Heart right ventricle (tissue), 16 donors: ENCODE measurements at places on chromosomes 3 and 15. TPM values are rescaled to one million over a fixed set of nuclear protein-coding genes. Genes with fewer than 3 reads are reported as not detected.

DNA sequence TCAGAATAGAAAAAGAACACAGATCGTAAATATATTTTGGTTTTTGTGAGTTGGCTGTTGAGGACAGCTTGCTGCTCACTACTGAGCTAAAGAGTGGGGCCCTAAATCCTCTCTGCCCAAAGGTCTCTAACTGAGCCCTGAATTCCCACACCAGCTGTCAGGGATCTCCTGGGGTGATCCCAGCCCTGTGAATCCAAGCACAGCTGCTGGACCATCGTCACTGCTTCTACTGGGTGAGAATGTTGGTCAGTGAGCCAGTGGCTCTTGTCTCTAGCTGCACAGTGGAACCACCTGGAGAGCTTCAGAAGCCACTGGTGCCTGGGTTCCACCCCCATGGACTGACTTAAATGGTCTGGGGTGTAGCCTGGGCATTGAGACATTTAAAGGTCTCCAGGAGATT is 90.5 kb upstream of the IL12A start:
- no peak for DNase-seq

DNA sequence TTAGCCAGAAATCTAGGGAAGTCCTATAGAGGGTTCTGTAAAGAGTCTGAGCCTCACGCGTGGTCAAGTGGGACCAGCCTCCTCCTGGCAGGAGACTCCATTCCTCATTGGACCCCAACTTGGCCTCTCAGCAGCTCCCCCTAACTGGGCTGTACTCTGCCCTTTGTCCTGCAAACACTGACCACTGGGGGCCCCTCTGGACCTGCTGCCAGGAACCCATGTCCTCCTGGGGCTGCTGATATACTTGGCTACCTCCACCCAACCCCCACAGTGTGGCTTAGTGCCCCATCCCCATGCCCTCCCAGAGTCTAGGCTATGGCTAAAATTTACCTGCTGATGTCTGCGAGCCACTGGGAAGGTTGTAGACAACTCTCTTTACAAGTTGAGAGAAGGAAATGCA is 62.7 kb downstream of the UBP1 start:
- DNase-seq = no peak

GRCh38 chr15:76903251-76903681 is 1.9 kb downstream of the SCAPER start:
- DNase-seq = no peak

- no peak for DNase-seq
Measured at GRCh38 chr3:89955156-89955555, 847.7 kb downstream of the EPHA3 start.

DNA sequence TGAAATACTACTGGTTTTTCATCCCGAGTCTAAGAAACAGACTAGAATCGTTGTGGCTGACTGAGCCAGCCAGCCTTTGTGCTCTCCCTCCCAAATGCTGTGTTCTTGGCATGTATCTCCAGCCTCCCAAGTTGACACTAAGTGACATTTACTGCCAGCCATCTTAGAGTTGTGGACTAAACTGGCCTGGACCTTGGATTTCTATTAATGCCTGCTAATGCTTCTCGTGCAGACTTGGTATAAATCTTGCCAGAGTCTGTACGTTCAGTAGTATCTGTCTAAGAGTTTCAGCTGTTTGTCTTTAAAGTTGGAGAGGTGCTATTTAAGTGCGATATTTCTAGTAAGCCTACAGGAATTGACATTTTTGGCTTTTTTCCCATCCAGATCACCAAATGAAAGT is 166.6 kb upstream of the BHLHE40 start:
- DNase-seq = no peak

The PP2D1 gene
- total RNA-seq = not detected

The ANKRD63 gene
- not detected for total RNA-seq
